Occipital lobe (tissue), 3 donors: ENCODE measurements at places on chromosomes 6 and 20. TPM values are rescaled to one million over a fixed set of nuclear protein-coding genes. Genes with fewer than 3 reads are reported as not detected.

DNA sequence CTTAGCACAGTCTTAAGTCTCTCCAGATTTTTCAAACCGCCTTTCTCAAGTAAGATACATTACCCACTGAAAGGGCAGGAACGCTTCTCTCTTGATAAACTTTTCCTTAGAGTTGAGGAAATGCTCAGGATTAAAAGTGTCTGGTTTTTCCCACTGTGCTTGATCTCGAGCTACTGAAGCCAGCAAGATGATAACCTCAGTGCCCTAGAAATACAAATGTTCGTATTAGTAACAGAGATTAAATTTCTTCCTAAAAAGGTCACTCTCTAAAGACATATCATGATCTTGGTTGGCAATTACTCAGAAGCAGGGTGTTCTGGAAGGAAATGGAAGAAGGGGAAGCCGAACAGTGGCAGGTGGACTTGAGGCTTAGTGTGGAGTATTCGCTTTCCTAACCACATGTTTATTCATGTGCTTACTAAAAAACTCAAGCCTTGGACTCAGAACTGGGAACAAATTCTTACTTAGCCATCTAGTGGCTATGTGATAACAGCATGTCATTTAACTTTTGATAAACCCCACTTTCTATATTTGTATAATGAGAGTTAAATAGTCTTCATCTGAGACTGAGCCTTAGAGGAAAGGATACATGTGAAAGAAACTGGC lies 20.1 kb downstream of the C6orf141 start:
- no peak for DNase-seq

The ARFGEF2 gene
- total RNA-seq, result 27.5 TPM

DNA sequence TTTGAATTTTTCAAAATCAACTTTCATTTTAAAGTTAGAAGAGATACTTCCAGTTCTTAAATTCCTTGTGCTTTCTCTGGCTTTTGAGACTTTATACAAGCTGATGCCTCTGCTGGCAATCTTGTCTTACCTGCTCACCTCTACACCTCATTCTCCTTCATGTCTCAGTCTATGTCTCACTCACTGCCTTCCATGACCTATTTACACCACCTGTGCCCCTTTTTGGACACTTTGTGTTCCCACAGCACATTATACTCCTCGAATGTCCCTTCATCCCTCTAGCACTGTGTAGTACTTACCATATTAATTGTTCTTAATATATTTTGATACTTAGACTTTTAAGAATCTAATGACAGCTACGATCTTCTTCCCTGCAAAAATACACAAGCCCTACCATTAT lies 15.3 kb downstream of the PHIP start:
- DNase-seq, result no peak

DNA sequence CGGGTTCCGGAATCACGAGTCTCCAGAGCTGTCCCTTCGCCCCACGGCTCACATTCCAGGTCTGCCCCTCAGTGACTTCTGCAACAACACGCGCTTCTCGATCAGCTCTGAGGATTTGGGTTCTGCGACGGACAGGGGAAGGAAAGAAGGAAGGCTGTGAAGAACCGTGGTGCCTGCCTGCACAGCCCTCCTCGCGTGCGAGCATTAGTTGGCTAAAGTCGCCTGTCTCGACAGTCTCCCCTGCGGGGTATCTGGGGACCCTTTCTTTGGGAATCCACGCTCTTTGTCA lies 23.1 kb downstream of the VPS52 start:
- no peak for DNase-seq

DNA sequence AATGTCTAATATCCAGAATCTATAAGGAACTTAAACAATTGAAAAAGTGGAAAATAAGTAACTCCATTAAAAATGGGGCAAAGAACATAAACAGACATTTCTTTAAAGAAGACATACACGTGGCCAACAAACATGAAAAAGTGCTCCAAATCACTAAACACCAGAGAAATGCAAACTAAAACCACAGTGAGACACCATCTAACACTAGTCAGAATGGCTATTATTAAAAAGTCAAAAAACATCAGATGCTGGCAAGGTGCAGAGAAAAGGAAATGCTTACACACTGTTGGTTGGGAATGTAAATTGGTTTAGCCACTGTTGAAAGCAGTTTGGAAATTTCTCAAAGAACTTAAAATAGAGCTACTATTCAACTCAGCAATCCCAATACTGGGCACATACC lies 169.2 kb upstream of the MANEA start:
- no peak for DNase-seq

The LY6G6C gene
- total RNA-seq, result 0.31 TPM

DNA sequence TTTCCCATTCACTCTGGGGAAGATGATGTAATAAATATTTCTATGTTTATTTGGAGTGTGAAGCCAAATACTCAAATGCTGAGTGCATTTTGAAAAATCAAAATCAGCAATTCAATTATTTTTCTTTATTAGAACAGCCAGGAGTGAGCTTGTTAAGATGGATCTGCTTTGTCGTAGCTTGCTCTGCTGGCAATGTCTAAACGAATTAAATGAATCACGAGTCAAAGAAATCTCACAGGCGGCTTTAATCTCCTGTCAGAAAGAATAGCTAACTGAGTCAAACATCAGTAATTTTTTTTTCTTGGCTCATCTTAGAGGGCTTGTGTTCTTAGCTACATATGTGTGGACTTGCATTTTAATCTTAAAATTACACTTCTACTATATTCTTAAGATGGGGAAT lies 100.2 kb upstream of the HMGN3 start:
- DNase-seq, result no peak

- no peak for DNase-seq
Measured at GRCh38 chr20:18416486-18416885, 50.3 kb downstream of the DZANK1 start.

The SSTR4 gene
- total RNA-seq, result not detected
